Progenitor cell of endocrine pancreas (in vitro differentiated cells): ENCODE measurements at places on chromosomes 7 and 10.

GRCh38 chr10:63346015-63346441 lies 119.7 kb downstream of the JMJD1C start:
- no peak for DNase-seq

DNA sequence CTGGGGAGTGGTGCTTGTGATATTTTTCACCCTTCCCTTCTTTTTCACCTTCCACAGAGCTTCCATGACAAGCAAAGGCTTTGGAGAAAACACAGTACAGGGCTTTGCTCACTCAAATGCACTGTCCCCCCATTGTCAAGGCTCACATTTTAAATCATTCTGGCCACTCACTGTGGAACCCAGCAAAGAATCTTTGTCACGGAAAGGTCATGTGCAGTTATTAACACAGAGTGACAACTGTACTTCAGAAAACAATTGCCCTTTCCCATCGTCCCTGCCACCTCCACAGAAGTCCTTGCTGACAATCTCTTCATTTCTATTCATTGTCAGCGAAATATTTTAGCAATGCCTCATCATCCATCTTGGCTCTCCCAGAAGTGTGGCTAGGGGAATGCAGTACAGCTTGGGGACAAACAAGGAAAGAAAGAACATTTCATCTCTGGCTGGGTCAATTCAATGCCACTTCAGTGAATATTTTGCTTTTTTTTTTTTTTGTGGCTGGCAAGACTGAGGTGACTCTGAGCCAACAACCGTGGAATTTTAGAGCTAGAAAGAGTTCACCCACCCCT lies 851.0 kb downstream of the KCNMA1 start:
- no peak for DNase-seq

DNA sequence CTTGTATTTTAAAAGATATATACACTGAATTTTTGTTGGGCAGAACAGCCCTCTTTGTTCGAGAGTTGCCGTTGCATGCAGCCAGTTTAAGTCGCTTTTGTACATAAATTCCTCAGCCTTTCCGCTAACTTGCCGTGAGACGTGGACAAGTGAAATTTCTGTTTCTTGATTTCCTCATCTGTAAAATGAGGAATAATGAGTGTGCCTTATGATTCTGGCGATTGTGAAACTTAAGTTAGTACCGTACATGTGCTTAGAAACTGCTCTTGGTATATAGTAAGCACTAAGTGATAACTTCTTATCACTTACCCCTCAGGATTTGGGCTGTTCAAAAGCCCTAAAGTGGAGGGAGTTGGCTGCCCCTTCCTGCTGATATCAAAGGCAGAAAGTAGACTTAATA lies 1.4 kb downstream of the CCNJ start:
- DNase-seq, result no peak

GRCh38 chr10:14063531-14064285 lies 267.0 kb downstream of the FRMD4A start:
- DNase-seq, result no peak
